CD4-positive, alpha-beta T cell treated with Interleukin-6 for 4 hours (primary cell): ENCODE measurements at places on chromosomes 3 and 15.

- DNase-seq, result no peak
These were observed 1387.8 kb downstream of the OTOL1 start for GRCh38 chr3:162884373-162884772.

GRCh38 chr15:31304751-31305365 lies 21.8 kb upstream of the KLF13 start:
- DNase-seq, result no peak

- no peak for DNase-seq
These were observed 2.8 kb downstream of the CLSTN2 start for GRCh38 chr3:139937674-139938279.

GRCh38 chr15:82731527-82731926 lies 21.9 kb upstream of the AP3B2 start:
- no peak for DNase-seq

DNA sequence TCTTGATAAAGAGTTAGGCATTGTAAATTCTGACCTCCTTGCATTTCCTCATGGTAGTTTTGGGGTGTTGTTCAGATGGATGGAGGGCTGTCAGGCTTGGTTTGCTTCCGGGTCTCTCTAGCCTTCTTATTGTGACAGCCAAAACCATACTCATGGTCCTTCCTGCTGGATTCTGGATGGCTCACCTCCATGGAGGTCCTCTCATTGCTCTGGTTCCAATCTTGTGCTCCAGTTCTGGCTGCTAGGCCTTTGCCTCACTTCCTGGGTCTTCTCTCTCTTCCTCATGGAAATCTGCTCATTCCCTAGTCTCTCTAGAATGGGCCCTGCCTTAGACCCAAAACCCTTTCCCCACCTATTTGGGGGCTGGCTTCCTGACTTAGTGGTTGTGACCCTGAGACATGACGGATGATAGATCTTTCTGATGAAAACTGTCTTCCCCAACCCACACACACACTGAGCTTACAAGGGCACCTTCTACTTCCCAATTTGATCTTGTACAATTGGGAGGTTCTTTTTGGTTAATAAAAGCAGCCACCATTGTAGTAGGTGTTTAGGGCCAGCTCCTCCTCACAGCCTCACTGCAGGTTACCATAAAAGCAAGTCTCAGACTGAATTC lies 66.2 kb upstream of the XCR1 start:
- DNase-seq, result no peak

DNA sequence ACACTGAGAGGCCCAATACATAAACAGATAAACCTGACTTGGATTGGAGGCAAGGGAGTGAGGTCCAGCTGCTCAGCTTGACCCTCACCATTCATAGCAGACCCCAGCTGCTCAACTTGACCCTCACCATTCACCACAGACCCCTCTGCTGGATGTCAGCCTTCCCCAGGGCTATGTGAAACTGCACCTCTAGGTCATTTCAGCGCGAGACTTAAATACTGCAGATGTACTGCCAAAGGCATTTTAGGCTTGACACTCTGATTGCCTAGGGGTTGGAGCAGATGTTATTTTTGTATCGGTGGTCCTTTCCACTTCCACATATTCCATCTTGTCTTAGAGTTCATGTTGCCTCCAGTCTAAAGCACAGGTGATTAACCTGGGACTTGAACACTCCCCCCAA lies 41.5 kb upstream of the FAM98B start:
- DNase-seq, result no peak

GRCh38 chr15:52579852-52580251 lies 11.0 kb upstream of the ARPP19 start:
- DNase-seq, result no peak

DNA sequence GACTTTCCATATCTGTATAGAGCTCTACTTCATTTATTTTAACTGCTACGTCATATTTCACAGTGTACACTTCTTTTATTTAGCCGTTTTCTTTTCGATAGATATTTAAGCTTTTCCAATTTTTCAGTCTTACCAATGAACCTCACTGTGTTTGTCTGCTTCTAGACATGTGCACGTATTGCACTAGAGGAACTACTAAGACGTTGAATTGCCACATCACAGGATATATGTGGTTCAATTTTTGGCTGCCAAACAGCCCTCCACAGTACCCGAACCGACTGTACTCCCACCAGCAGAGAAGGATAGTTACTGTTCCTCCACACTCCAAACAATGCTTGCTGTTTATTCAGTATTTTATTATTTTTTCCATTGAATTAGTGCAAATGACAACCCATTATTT lies 2.0 kb downstream of the NR1I2 start:
- no peak for DNase-seq

- DNase-seq, result no peak
These were observed 6.7 kb upstream of the PFN2 start for GRCh38 chr3:149977386-149977785.

GRCh38 chr15:74808078-74808839 lies 4.4 kb upstream of the LMAN1L start:
- no peak for DNase-seq

DNA sequence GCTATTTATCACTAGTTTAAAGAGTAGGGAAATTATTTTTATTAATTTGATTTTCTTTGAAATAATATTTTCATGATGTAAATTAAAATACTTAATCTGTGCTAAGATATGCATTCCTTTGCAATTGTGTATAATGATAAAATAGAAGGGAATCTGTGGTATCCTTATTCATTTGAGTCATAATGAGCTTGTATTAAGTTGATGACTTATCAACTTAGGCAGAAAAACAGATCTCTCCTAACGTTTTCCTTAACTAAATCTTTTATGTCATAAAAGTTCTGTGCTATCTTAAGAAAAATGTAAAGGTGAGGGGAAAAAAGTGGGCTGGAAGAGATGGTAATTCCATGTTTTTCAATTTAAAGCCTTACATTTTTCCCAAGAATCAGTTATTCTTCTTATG lies 1.9 kb downstream of the FGF7 start:
- no peak for DNase-seq

- peak; percentile 39 for DNase-seq
These were observed 67.1 kb upstream of the CDV3 start for GRCh38 chr3:133506215-133506901.

DNA sequence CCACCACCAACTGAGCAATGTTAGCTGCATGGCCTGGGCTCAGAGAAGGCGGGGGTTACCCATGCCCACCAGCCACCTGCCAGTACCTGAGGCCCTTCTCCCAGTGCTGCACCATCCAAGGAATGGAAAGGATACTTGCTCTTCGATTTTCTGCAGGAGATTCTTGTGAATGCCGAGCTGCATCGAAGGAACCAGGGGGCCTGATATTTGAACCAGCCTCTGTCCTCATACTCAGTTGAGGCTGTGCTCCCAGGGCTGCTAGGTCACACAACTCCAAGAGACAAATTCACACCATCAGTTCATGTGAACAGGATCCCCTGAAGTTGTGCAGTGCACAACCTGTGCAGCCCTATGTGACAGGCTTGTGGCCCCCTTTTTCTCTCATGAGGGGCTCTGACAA lies 18.0 kb downstream of the PLA2G4F start:
- DNase-seq, result no peak

GRCh38 chr3:135084976-135085375 lies 289.9 kb downstream of the EPHB1 start:
- DNase-seq, result no peak

GRCh38 chr15:40082195-40082883 lies 26.3 kb downstream of the BMF start:
- peak; percentile 37 for DNase-seq

GRCh38 chr3:175735866-175736265 lies 876.7 kb downstream of the NAALADL2 start:
- DNase-seq, result no peak

DNA sequence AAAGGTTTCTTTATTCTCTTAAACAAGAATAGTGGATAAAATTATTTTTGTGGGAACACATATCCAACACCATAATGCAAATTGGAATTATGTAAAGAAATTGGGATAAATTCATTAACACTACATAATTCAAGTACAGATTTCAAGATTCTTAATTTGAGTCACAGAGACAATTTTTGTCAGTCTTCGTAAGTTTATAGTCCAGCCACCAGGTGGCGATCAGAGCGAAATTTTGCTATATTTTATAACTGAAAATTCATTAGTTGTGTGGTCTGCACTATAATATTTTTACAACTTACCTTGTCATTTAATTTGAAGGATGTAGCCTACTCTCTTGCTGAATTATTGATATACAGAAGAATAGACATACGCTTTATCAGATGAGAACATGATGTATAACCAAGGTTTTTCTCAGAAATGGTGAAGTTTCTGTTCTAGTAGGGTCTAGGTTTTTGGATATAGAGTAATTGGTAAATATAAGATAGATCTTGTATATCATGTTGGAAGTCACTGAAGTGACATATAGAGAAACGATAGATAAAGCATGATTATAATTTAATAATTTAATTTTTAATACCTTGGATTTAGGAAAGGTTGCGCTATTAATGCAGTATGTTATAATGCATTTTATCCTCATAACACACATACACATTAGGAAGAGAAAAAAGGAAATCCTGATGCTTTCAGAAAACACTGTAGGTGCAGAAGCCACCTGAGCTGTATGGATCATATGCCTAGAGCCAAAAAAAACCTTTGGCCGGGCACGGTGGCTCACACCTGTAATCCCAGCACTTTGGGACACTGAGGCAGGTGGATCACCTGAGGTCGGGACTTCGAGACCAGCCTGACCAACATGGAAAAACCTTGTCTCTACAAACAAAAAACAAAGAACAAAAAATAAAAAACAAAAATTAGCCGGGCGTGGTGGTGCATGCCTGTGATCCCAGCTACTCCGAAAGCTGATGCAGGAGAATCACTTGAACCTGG lies 31.7 kb downstream of the PLSCR4 start:
- DNase-seq, result peak; percentile 55
